Activated CD4-positive, CD25-positive, alpha-beta regulatory T cell (primary cell): ENCODE measurements at places on chromosomes 16 and 17.

GRCh38 chr17:75933808-75934207 is 7.0 kb downstream of the FBF1 start:
- no peak for DNase-seq

GRCh38 chr16:87070657-87071056 is 246.5 kb downstream of the C16orf95 start:
- no peak for DNase-seq

- no peak for DNase-seq
Observed at GRCh38 chr17:57935833-57936807, 19.1 kb downstream of the CUEDC1 start.

DNA sequence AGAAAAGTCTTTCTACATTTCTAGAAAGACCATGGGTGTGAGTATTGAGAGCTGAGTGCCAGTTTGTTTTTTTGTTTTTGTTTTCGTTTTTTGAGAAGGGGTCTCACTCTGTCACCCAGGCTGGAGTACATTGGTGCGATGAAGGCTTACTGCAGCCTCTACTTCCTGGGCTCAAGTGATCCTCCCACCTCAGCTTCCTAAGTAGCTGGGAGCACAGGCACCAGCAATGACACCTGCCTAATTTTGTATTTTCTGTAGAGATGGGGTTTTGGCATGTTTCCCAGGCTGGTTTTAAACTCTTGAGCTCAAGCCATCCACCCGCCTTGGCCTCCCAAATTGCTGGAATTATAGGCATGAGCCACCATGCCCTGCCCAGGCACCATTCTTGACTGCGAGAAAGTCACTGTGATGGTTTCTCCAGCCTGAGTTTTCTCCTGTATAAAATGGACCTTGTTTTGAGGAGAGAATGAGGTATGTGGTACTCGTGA is 673.8 kb downstream of the MAF start:
- DNase-seq = no peak
